Mesothelial cell of epicardium (in vitro differentiated cells): ENCODE measurements at places on chromosomes 11 and 22. TPM values are rescaled to one million over a fixed set of nuclear protein-coding genes. Genes with fewer than 3 reads are reported as not detected.

GRCh38 chr11:77557553-77557952 lies 32.2 kb upstream of the AQP11 start:
- H3K27me3 ChIP-seq = no peaks in the 10 kb centered on the region
- no peak overlapping the region for H3K4me3 ChIP-seq
- peaks cover 4% of the 10 kb centered on the region for H3K4me1 ChIP-seq
- H3K27ac ChIP-seq = no peak overlapping the region

- H3K4me1 ChIP-seq = peaks cover 23% of the 10 kb centered on the region
- no peaks in the 10 kb centered on the region for H3K27me3 ChIP-seq
- H3K36me3 ChIP-seq = no peaks in the 10 kb centered on the region
- H3K4me3 ChIP-seq = no peak overlapping the region
Observed at GRCh38 chr11:62471603-62472002, 52.8 kb downstream of the SCGB1A1 start.

- H3K36me3 ChIP-seq = no peaks in the 10 kb centered on the region
- H3K27me3 ChIP-seq = no peaks in the 10 kb centered on the region
- H3K27ac ChIP-seq = no peak overlapping the region
- H3K4me1 ChIP-seq = no peaks in the 10 kb centered on the region
- DNase-seq = no peak
Observed at GRCh38 chr11:83449338-83449913, 163.3 kb upstream of the CCDC90B start.

- DNase-seq = no peak
- no peaks in the 10 kb centered on the region for H3K36me3 ChIP-seq
- H3K4me1 ChIP-seq = peaks cover 2% of the 10 kb centered on the region
- peaks cover 12% of the 10 kb centered on the region for H3K27me3 ChIP-seq
- no peak overlapping the region for H3K4me3 ChIP-seq
- H3K27ac ChIP-seq = no peak overlapping the region
Observed at GRCh38 chr11:87780068-87780413, 395.2 kb downstream of the RAB38 start.

The CRYBA4 gene
- not detected in 3 replicates for total RNA-seq

GRCh38 chr11:113073290-113073953 lies 112.2 kb downstream of the NCAM1 start:
- H3K27me3 ChIP-seq = no peaks in the 10 kb centered on the region
- H3K36me3 ChIP-seq = no peaks in the 10 kb centered on the region
- H3K4me1 ChIP-seq = no peaks in the 10 kb centered on the region
- H3K27ac ChIP-seq = no peak overlapping the region
- no peak overlapping the region for H3K4me3 ChIP-seq

DNA sequence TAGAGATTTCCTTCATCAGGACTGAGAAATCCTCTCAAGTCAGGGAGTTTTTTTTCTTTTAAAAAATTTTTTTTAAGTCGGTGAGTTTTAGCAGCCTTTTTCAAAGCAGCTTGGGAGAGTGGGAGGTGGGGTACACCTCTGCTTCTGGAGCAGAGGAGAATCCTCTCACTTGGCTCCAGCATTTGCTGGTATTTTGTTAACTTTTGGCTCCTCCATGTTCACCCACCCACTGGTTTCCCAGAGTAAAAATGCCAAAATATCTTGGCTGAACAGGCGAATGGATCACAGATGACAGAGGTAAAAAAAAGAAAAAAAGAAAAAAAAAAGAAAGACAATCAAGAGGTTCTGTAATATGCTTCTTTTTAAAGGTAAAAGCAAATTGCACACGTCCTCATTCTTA lies 68.0 kb downstream of the GAB2 start:
- no peaks in the 10 kb centered on the region for H3K36me3 ChIP-seq
- H3K4me3 ChIP-seq = no peak overlapping the region
- H3K27me3 ChIP-seq = no peaks in the 10 kb centered on the region
- peaks cover 65% of the 10 kb centered on the region for H3K4me1 ChIP-seq
- DNase-seq = no peak

DNA sequence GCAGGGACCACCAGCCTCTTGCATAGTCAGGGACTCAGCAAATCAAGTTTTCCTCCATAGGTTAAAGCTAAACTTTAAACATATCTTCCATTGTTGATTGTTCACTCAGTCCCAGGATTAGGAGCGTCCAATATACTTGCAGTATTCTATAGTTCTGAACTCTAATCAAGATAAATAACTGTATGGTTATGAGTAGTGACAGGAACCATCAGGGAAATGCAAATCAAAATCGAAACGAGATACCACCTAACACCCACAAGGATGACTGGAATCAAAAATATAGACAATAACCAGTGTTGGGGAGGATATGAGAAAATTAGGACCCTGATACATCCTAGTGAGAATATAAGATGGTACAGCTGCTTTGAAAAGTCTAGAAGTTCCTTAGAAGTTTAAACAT lies 190.0 kb downstream of the ETS1 start:
- no peaks in the 10 kb centered on the region for H3K36me3 ChIP-seq
- no peak overlapping the region for H3K27ac ChIP-seq
- no peaks in the 10 kb centered on the region for H3K27me3 ChIP-seq
- no peak for DNase-seq
- peaks cover 49% of the 10 kb centered on the region for H3K4me1 ChIP-seq

- peak overlapping the region; percentile 36 for H3K4me3 ChIP-seq
- H3K27ac ChIP-seq = peak overlapping the region; percentile 84
- no peaks in the 10 kb centered on the region for H3K36me3 ChIP-seq
- no peak for DNase-seq
- no peaks in the 10 kb centered on the region for H3K27me3 ChIP-seq
- H3K4me1 ChIP-seq = peaks cover 44% of the 10 kb centered on the region
Observed at GRCh38 chr22:23218053-23218866, 38.0 kb downstream of the BCR start.

The OR10A4 gene
- not detected in 3 replicates for total RNA-seq

GRCh38 chr22:29940526-29940925 lies 57.6 kb downstream of the MTMR3 start:
- no peak for DNase-seq
- H3K4me1 ChIP-seq = peaks cover 5% of the 10 kb centered on the region
- peaks cover 20% of the 10 kb centered on the region for H3K36me3 ChIP-seq
- no peak overlapping the region for H3K27ac ChIP-seq
- no peak overlapping the region for H3K4me3 ChIP-seq
- no peaks in the 10 kb centered on the region for H3K27me3 ChIP-seq
